ENCODE measurements at places on chromosomes 4 and X. TPM values are rescaled to one million over a fixed set of nuclear protein-coding genes. Genes with fewer than 3 reads are reported as not detected.

The TNIP3 gene
- total RNA-seq = not detected

The DMRTC1 gene
- total RNA-seq = not detected

DNA sequence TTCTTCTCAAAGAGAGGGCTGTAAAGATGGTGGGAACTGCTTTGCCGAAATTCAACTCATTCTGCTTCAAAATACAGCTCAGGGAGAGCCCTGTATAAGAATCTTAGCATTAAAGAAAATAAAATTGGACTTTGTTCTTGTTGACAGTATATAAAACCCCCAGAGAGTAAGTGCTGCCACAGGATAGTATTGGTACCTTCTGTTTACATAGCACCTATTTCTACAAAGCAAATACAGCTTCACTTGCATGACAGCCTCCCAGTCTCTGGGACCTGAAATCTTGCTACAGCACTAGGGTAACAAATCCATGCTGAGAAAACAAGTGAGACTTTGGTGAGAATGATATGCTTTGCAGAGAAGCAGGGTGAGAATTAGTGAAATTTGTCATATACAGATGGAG, 428.6 kb downstream of the ADGRL3 start:
- no peak for DNase-seq

DNA sequence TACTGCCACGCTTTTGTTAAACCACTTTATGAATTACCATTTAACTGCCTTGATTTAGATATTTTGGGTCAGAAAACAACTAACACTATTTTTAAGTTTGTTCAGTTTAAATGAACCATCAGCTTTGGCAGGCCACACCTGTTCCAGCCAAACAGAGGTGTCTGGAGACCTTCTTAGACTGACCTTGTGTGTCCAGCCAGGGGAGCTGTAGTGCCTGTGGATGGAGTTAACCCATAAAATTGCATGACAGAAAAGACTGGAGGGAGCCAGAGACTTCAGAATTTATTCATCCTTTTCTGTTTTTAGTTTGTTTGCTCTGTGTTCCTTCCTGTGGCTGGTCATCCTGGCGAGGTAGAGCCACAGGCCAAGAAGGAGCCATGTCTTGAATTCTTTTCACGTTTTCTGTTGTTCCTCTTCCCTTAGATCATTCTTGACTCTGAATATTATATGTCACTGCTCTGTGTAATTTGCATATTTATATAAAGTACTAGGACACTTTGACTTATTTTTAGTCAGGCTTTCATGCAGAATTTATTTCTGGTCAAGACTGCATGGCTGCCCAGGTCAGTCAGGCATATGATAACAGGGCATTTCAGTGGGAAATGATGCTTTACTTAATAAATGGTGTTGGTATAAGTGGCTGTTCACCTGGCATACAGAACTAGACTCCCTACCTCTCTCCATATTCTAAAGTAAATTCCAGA, 26.7 kb downstream of the HERC3 start:
- no peak for DNase-seq

DNA sequence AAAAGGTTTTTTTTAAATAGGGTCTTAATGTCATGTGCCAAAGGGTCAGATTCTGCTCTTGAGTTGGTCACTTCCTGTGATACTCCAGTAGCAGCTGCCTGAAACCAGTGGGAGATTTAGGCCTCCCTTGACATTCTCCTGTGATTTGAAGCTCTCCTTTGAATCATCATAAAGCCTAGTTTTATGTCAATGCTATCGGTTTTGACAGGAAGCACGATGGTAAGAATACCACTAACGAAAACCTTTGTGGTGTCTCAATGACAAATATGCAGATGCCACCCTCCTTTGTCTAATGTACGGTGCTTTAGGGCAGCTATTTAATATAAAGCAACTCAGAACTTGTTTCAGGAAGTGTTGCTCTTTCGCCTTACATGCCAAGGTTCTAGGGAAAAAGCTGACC, 44.2 kb downstream of the CCNI start:
- DNase-seq = no peak

DNA sequence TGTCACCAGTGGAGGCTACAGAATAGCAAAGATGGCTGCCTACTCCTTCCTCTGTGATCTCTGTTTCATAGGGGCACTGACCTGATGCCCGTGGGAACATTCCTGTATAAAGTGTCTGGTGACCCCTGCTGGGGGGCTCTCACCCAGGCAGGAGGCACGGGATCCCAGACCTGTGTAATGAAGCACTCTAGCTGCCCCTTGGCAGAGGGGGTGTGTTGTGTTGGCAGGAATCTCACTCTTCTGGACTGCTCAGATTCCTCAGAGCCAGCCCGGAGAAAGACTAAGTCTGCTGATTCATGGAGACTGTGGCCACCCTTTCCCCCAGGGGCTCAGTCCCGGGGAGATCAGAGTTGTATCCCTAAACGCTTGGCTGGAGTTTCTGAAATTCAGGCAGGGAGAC, 648.3 kb downstream of the SPRY1 start:
- no peak for DNase-seq
